ENCODE measurements at places on chromosomes 4 and X.

GRCh38 chrX:124829930-124830329 lies 483.6 kb downstream of the SH2D1A start:
- no peak for DNase-seq

GRCh38 chr4:109803924-109804571 lies 2.2 kb upstream of the CFI start:
- DNase-seq = no peak

- no peak for DNase-seq
Measured at GRCh38 chr4:166481055-166481454, 608.0 kb downstream of the TLL1 start.

DNA sequence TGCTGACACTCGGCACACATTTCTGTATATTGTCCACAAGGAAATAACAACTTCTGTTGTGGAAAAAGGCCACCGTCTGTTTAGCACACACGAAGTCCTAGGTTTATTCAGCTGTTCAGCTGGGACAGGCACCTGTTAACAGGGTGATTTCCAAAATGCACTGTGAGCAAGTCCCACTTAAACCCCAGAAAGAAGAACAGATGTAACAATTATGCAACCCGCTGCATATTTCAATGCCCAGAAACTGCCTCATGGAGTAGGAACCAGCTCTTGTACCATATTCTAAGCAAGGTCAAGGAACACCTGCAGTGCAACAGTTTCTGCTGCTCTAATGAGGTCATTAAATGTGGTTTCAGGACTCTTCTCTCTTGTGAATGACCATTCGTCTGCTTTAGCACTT lies 77.1 kb downstream of the GEMIN8 start:
- no peak for DNase-seq

DNA sequence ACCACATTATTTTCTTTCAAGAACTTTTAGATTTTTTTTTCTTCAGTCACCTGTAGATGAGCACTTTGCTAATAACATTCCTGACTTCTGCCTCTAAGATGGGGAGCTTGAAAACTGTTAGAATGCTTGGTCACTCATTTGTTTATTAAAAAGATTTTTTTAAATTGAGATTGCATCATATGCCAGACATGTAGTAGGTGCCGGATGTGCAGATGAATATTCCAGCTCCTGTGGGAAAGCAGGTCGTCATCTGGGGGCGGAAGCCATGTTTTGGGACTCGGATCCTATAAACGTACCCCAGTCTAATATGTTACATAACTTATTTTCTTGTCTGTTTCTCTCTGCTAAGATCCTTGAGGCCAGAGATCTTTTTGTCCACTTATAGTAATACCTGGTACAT lies 236.8 kb downstream of the ARHGAP10 start:
- DNase-seq = no peak

- no peak for DNase-seq
Measured at GRCh38 chr4:14087921-14088320, 460.4 kb upstream of the BOD1L1 start.

- DNase-seq = no peak
Measured at GRCh38 chrX:152892499-152892898, 5.4 kb upstream of the ZNF185 start.

All from vagina (tissue), 2 donors.